Activated naive CD4-positive, alpha-beta T cell treated with Interleukin-2 at 50 U/mL for 16 hours (primary cell): ENCODE measurements at places on chromosomes 13 and 19.

DNA sequence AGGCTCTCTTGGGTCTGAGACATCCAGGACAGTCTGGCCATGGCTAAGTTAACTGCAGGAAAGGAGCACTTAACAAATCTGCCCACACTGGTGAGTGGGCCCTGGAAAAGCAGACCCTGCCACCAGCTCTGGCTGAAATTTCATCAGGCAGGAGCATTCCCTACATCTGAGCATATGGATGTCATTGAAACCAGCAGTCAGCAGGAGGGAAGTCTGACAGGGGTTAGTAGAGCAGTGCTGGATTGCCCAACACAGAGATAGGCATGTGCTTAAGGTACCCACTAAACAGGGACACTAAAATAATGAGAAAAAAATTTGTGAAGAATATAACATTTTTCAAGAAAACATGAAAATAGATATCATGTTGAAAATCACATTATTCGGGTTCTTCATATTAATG is 13.6 kb upstream of the ACOD1 start:
- no peak for DNase-seq

GRCh38 chr19:8641908-8642547 is 11.6 kb downstream of the NFILZ start:
- no peak for DNase-seq

DNA sequence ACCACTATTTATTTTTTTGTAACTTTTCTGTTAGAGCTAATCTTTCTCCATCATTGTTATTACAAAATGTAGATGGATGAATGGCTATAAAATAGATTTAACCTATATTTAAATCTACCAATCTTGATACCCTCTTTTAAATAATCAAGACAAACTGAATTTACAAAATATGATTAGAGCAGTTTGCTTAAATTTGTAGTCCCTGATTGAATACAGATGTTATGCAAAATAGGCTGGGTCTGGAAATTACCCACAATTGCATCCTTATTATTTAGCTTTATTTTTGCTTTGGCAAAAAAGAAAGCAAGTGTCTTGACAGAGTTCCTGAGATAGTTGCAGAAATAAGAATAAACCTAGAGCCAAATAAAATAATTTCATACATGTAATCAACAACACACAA is 352.8 kb downstream of the KLF12 start:
- DNase-seq, result no peak

DNA sequence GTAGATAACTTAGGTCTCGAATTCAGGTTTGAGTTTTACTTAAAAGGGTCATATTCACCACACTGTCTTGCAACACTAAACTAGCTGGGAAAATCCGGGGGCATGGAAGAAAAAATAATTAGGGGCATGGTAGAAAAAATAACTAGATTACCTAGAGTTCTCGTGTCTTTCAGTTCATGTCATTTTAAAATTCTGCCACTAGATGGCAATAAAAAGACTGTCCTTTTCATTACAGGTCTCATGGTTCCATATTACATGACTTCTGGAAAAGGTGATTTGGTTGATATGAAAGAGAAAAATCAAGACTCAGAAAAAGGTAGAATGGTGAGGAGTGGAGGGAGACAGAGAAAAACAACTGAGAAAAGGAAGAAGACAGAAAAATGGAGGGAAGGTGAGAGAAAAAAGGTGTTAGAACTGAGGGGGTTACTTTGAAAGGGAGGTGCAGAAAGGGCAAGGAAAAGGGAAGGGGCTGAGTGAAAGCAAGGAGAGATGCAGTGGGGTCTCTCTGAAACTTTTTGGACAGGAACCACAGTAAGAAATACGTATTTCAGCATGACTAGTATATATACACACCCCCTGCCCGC is 299.0 kb downstream of the KLF12 start:
- no peak for DNase-seq

GRCh38 chr13:31774186-31774750 is 34.9 kb downstream of the RXFP2 start:
- no peak for DNase-seq

GRCh38 chr13:44504116-44504515 is 72.0 kb downstream of the TSC22D1 start:
- DNase-seq, result no peak

- no peak for DNase-seq
Observed at GRCh38 chr13:61989978-61990377, 574.3 kb upstream of the PCDH20 start.

DNA sequence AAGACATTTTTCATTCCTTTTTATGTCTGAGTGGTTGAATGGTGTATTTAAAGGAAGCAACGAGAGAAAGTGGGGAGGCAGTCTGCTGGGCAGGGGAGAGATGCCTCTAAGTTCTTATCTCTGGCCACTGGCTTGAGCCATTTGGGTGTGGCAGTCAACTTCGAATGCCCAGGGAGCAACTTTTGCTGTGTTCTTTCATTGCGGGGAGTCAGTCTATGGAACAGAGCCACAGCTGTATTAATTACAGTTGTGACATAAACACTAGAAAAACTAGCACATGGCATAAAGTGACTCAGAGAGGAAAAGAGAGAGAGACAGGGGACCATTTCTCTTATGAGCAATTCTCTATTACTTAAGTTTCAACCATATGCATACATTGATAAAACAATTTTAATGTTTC is 40.4 kb upstream of the PDCD5 start:
- DNase-seq, result no peak

- peak; percentile 85 for DNase-seq
Observed at GRCh38 chr19:17079710-17080439, 4.3 kb downstream of the MYO9B start.

DNA sequence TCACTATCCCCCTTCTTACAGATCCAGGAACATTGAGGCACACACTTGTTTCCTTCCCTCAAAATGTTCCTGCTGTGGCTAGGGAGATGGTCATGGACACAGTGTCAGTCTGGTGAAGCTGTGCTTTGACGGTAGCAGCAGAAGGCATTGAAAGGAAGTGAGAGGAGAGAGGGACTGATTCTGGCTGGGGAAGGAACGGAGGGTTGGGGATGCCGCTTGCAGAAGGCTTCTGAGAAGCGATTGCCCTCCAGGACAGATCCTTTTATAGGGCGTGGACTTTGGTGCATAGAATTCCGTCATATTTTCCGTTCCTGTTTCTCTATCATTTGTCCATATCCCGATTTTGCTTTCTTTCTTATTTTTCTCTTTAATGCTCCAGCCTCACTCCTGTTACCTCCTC is 14.1 kb upstream of the MYH14 start:
- DNase-seq, result no peak

DNA sequence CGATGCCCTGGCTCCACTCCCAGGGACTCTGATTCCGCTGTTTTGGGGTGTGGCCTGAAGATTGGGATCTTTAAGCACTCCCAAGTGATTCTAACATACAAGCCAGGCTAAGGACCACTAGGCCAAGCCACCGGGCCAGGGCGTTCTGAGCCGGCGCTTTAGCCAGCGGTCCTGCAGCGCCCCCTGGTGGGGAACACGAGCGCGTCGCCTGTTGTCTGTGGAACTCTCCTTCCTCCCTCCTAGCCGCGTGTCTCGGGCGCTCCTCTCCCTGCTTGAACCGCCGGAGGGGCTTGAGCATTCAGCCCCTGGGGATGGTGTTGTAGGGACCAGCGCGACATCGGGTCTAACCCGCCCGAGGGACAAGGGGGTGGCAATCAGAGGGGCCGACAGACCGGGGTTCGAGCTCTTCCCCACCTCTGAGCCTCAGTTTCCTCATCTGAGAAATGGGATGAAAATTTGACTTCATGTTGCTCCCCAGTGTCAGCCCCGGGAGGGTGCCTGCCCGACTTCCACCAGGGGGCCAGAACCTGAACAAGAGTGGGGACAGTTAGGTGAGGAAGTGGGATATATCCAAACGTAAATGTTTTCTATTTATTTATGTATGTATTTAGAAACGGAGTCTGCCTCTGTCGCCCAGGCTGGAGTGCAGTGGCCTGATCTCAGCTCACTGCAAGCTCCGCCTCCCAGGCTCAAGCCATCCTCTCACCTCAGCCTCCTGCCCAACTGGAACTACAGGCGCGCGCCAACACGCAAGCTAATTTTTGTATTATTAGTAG is 18.0 kb upstream of the PNMA8B start:
- peak; percentile 82 for DNase-seq

- no peak for DNase-seq
Observed at GRCh38 chr19:42032431-42032830, 37.6 kb downstream of the GRIK5 start.

GRCh38 chr13:93771782-93772181 is 545.2 kb downstream of the GPC6 start:
- DNase-seq, result no peak

DNA sequence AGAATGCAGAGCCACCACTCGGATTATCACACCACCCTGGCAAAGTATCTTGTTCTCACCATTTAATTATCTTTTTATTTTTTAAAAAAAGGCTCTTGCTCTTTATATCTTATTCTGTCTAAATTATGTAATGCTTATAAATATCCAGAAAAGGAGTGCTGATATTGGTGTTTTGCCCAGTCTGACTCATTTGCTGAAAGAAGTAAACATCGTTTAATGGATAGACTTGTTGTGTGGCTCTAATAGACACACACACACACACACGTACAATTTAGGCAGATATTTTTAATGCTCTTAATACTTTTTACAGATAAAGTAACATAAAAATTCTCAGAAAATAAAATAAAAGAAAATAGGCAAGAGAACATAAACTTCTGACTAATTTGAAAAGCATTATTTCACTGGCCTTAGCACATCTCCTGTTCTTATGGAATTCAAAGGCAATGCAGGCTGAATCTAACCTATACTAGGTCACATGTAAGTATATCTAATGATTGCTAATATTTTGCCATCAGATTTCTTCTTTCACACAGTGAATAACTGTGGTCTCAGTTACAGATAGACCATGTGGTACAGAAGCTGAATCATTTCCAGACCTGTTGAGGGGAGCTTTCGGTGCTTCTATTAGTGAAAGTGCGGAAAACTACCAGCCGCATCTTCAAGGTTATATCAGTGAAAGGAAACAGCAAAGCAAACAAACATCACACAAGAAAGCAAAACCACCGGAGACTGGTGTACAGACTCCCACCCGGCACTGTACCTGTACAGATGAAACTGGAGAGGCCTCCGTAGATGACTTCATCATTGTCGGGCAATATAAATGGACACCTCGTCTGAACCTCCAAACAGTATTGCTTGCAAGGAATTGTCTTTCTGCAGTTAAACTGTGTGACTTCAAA is 642.1 kb upstream of the ARGLU1 start:
- no peak for DNase-seq

- DNase-seq, result no peak
Observed at GRCh38 chr13:42603571-42603970, 29.6 kb downstream of the TNFSF11 start.

- DNase-seq, result no peak
Observed at GRCh38 chr13:94936633-94937032, 224.3 kb upstream of the SOX21 start.

DNA sequence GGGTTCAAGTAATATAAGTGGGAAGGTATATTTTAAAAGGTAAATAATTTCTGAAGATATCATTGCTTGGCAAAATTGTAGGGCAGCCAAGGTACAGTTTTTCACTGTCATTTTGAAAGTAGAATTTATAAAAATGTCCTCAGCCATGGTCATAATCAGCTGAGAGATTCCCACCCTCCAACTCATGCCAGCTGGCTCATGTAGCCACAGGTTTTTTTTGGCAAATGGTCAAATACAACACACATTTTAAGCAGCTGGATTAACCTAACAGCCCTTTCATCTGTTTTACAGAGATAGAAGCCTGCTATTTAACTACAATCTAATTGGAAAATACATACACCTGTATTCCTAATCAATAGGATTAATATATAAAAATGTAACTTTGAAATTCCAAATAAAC is 619.2 kb upstream of the SGCG start:
- no peak for DNase-seq

DNA sequence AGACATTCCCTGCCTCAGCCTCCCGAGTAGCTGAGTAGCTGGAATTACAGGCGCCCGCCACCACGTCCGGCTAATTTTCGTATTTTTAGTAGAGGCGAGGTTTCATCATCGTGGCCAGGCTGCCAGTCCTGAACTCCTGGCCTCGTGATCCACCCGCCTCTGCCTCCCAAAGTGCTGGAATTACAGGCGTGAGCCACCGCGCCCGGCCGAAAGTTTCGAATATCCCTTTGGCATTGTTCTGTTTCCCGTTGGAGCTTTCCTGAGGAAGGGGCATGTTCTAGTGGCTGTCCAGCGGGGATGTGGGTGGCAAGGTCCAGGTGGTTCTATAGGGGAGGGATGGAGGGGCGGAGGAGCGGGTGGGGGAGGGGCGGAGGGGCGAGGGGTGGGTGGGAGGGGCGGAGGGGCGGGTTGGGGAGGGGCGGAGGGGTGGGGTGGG is 2.1 kb upstream of the BSG start:
- DNase-seq, result no peak

DNA sequence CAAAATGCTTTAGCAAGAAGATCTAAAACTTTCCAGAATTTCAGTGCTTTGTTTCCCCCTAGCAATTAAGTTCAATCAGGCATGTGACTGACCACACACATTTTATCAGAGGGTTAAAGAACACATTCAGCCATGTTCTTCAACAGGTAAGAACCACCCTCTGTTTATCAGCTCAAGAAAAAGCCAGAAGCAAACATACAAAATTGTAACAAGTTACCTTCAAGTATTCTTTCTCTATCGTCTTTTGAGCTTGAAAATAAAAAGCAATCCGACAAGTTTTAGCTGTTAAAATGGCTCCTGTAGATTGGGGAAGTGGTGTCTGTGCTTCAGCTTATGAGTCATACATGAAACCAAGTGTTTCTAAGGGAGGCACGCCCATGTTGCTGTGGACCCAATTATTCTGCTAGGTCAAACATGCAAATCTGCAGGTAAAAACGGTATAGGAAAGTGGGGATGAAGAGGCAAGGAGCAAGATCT is at the start of gene ELF1:
Gene ELF1, minus strand, starts transcription at position 306 of the 477 bp plus-strand sequence. CDS start 37,262 bp downstream, outside the sequence.
- peak; percentile 53 for DNase-seq

DNA sequence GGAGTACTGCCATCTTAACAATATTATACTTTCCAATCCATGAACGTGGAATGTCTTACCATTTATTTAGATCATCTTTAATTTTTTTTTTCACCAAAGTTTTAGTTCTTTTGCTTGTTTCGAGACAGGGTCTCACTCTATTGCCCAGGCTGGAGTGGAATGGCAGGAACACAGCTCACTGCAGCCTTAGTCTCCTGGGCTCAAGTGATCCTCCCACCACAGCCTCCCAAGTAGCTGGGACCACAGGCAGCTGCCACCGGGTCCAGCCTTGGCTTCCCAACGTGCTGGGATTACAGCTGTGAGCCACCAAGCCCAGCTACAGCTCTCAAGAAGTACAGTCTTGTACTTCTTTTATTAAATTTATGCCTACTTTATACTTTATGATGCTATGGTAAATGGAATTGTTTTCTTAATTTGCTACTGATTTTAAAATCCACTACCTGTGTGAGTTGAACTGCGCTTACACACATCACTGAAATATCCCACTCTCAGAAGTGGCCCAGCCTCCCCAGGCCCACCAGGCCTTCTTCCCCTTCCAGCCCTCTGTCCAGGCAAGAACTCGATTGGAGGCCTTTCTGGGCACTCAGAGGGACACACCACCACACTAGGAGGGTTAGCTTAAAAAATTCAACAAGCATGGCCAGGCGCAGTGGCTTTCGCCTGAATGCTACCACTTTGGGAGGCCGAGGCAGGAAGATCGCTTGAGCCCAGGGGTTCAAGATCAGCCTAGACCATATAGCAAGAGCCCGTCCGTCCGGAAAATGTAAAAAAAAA is 1.0 kb upstream of the PGLS start:
- no peak for DNase-seq

DNA sequence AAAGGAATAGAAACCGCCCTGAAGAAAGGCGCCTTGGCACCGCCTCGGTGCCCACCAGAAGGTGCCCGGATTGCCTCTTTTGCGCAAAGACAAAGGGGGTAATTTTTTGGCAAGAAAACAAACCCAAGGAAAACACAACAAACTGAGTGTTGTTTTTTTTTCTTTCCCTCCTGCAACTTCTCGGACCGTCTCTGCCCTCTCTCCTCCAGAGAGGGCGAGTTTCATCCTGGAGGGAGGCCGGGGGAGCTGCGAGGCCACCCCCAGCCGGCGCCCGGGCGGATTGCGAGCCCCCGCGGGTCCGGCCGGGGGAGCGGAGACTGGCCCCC is 2.3 kb downstream of the ZNF536 start:
- DNase-seq, result no peak
